ENCODE measurements at places on chromosomes 5 and 9.

- DNase-seq, result no peak
Measured at GRCh38 chr9:21317956-21318923, 13.1 kb upstream of the IFNA5 start.

DNA sequence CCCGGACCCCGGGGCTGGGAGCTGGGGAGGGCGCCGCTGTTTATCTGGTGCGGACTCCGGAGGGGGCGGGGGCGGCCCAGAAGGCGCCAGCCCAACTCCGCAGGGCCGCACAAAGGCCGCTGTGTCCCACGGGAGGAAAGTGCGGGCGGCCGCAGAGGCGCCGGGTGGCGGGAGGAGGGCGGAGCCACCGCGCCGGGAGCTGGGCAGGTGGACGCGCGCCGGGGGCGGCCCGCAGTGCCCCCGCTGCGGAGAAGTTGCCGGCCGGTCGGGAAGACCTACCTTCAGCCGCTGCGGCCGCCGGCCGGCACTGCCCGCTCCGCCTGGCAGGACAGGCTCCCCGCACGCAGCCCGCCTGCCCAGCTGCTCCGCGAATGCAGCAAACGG is 43.6 kb downstream of the NACC2 start:
- DNase-seq, result no peak

DNA sequence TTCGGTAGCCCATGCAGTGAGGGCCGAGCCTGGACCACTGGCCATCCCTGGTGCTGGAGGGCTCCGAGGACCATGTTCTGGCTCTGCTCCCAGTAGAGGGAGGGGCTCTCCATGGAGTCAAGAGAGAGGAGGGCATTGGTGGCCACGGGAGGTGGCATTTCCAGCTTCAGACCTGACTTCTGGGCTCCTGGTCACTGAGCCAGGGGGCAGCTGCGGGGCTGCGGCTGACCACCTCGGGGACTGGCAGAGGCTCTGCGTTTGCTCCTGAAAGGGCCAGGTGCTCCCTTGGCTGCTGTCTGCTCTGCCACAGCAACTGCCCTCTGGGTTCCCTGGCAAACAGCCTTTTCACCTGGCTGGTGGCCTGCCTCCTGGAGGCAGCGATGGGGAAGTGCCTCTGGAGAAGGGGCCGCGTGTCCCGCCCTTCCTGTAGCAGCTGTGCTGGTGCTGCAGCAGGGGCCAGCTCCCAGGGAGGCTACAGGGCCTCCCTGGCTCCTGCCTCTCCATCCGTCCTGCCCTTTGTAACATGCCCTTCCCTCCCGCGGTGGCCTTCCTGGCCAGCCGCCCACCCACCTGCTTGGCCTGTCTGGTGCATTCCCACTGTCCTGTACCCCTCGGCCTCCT is 144.6 kb downstream of the CACNA1B start:
- DNase-seq, result peak; percentile 23

DNA sequence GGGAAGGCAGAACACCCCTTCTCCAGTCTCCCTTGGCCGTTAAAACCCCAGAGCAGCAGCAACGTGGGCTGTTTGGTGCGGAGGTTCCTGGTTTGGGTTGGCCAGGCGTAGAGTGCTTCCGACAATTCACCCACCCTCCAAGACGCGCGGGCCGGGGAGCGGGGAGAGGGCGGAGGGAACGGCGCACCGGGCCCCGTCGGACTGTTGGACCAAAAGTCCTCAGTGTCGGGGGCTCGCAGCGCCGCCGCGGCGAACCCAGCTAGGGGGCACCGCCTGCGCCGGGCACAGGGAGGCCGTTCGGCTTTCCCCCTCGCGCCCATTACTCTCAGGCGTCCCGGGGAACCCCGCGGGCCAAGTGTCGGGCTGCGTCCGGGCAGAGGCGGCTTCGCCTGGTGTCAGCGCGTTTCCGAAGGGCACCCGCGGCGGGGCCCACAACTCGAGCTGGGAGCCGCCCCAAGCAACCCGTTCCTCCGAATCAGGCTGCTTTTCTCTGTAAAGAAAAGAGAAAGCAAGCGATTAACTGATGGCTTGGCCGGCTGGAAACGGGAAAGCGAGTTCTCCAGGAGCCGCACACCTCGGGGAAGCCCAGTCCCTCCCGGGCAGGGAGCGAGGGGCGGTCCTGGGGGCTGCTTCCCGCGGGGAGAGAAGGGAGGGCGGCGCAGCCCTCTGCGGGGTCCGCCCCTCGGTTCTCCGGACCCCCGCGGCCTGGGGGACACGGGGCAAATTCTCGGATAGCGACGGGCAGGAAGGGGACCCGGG is 145.5 kb downstream of the ERCC6L2 start:
- DNase-seq, result no peak

DNA sequence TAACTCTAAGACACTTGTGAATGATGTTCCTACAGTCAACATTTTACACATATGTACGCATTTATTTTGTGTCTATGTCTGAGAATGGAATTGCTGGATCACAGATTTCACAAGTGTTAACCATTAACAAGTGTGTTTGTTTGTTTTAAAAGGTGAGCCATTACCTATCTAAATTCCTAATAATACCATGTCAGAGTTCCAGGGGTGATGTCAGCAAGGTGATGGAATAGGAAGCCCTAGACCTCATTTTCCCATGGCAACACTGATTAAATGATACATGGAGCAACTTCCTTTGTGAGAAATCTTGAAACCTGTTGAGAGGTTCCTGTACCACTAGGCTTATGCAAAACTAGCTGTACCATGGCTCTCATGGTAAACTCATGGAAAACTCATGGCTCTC is 309.7 kb downstream of the CYLC2 start:
- no peak for DNase-seq

- peak; percentile 86 for DNase-seq
Measured at GRCh38 chr5:134586866-134587524, 45.6 kb downstream of the SAR1B start.

DNA sequence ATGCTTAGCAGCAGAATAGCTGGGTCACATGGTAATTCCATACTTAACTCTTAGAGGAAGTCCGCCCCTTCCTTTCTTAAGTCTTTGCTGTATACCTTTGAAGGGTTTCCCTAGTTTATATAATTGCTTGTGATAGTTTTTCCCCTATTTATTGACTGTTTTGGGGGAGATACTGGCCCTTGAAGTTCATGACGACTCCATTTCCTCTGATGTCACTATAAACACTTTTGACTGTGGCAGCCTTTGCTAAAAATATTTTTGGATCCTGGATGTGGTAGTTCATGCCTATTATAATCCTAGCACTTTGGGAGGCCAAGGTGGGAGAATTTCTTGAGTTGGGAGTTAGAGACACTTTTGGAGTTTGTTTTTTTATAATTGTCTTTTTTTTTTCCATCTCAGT is 38.4 kb downstream of the NSD1 start:
- DNase-seq, result no peak

- no peak for DNase-seq
Measured at GRCh38 chr5:171846323-171846722, 60.7 kb downstream of the SMIM23 start.

GRCh38 chr5:26690511-26690910 is 347.9 kb downstream of the CDH9 start:
- DNase-seq, result no peak

DNA sequence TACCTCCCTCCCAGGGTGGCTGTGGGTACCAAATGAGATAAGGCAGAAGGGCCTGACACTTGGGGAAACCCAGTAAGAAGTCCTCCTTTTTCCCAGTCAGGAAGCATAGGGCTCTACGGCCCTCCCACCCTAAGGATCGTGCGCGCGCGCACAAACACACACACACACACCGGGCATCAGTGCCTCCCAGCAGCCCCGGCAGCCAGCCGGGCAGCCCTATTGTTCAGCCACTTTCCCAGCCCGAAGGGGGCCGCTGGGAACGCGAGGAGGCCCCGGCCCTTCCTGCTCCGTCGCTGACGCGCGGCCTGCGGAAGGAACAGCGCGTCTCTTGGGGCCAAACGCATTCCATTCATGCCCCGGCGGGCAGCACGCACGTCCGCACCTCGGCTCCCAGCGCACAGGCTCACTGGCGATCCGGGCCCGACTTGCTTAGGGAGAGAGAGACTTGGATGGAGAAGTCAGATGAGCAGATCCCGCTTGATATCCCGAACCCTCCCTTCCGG is 22.6 kb downstream of the DUSP1 start:
- DNase-seq, result no peak

- no peak for DNase-seq
Measured at GRCh38 chr5:132003170-132003744, 8.2 kb downstream of the ACSL6 start.

DNA sequence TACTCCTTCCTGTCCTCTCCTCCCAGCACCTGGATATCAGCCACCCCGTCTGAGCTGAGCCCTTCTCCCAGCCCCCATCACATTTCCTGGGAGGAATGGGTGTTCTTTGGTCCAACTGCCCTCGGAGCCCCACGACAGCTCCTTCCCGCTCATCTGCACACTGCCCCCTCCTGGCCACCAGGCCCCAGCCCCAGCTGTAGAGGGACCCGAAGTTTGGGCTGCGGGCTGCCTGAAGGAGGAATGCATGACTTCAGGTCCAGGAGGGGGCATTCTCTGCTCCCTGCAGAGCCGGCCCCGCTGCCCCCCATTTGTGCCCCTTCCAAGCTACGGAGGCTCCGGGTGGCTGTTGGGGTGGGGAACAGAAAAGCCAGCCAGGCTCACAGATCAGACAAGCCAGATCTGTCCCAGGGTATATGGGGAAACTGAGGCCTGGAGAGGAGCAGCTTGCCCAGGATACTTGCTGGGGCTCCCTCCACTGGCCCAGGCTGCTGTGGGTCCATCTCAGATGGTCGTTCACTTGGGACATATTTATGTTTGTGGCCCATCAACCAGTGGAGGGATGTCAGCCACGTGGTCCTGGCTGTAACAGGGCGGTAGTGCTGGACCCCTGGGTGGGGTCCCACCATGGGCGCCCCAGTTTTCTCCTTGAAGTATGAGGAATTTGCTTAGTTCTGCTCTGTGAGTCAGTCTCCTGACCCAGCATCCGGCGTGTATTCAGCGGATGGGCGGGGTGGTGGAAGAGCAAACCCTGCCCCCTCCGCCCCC is 33.1 kb downstream of the DAB2IP start:
- peak; percentile 19 for DNase-seq

DNA sequence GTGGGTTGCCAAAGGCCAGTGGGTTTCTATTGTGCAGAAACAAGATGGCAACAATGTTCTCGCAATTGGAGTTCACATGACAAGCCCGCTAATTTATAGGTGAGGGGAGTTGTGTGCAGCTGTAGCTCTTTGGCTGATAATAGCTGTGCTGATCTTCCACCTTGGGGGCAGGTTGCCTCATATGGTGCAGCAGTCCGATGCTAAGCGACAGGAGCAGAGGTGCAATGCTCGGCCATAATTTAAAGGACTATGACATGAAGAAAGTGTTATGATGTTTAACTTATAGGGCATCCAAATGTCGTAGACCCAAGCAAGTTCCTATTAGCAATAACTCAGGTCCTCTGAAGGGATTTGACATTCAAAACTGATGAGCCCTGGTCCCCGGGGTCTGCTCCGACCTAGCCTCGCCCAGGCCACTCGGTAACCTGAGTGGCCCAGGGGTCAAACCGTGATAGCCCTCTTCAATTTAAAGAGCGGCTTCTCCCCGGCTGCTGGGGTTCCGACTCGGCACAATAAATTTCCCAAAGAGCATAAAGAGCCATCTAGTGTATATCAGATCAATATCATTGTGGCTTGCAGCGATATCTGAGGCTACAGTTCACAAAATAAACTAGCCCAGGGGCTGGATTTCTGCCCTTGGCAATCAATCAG is 724.0 kb downstream of the IRX1 start:
- no peak for DNase-seq

DNA sequence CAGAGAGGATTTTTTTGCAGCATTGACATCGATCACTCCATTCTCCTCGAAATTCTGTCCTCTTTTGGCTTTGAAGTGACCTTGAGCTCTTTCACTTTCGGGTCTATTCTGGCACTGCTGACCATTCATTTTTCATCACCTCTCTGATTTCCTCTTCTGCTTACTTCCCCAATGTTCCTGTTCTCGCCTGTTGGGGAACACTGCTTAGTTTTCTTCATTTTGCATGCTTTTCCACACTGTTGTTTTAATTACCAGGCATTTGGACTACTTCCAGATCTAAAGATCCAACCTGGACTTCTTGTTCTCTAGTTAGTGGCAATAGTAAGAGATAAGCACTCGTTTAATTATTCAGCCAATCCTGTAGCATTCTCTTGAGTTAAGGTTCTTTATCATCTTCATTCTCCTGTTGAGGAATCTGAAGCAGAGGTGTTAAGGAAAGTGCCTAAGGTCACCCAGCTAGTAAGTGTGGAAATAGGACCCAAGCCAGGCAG is 53.4 kb downstream of the MAN2A1 start:
- no peak for DNase-seq

DNA sequence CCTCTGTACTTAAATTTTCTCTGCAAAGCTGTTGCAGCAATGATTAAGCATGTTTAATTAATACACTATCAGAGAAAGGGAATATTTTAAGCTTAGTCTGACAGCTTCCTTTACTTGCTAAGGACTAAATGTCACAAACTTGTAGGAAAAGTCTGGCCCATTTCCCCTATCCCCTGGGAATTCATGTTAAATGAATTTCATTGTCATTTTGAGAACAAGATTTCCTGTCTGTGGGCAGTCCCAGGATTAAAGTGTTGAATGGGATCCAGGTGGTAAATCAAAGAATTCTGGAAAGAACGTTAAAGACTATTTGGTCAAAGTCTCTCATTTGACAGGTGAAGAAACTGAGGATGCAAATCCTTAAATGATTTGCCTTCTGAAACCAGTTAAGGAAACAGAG is 214.8 kb downstream of the MPDZ start:
- DNase-seq, result no peak

DNA sequence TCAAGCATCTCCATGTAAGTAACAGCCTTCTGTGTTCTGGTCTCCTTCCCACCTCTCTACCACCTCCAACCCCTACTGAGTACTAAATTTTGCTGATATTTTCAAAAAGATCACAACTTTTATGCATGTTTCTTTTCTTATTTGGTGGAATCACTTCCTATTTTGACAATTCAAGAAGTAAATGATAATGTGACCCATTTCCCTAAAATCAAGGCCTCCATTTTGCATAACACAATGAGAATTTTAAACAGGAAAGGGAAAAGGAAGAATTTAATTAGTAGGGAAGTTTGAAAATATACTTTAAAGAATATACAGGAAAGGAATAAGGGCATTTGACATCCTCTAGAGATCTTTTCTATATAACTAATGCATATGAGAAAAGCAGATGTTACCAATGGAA is 212.9 kb upstream of the RASA1 start:
- DNase-seq, result no peak

DNA sequence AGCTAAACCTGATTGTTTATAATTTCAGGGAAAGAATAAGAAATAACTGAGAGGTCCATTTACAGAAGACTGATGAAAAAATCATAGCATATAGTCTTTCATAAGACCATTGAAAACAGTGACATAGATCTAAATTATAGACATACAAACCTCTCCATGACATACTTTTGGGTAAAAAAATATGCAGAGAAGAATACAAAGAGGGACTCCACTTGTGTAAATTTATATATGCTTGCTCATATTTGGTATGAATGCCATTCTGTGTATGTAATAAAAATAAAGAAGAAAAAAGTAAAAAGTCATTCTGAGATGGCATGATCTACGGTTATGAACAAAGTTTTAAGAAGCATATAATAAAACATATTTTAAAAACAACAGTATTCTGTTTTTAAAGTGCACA is 310.7 kb downstream of the ASTN2 start:
- no peak for DNase-seq

GRCh38 chr5:118891252-118891651 is 97.1 kb downstream of the DTWD2 start:
- no peak for DNase-seq

GRCh38 chr5:90201923-90202322 is 207.6 kb downstream of the CETN3 start:
- no peak for DNase-seq

- no peak for DNase-seq
Measured at GRCh38 chr5:105530716-105531261, 1968.2 kb upstream of the NUDT12 start.

Measured in activated T-cell treated with anti-CD3 and anti-CD28 coated beads for 48 hours (primary cell).